ENCODE measurements at places on chromosomes 7 and 10.

DNA sequence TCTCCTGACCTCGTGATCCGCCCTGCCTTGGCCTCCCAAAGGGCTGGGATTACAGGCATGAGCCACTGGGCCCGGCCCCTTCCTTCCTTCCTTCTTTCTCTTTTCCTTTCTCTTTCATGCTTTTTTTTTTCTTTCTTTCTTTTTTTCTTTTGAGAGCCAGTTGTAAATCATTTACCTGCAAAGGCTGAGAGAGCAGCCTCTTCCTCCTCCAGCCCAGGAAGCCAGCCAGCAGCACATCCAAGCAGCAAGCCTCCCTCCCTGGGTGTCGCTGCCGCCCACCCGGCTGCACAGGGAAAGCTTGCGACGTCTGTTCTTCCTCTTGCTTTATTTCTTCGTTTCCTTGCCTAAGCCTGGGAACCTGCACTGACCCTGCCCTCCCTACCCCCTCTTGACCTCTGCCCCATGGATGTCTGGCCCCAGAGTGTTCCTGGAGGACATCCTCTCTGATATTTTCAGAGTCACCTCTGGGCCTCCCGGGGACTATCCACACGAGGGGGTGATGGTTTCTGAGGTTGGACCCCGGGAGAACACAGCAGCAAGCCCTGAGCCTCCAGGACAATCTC is 62.8 kb upstream of the MYL10 start:
- no peak for DNase-seq

DNA sequence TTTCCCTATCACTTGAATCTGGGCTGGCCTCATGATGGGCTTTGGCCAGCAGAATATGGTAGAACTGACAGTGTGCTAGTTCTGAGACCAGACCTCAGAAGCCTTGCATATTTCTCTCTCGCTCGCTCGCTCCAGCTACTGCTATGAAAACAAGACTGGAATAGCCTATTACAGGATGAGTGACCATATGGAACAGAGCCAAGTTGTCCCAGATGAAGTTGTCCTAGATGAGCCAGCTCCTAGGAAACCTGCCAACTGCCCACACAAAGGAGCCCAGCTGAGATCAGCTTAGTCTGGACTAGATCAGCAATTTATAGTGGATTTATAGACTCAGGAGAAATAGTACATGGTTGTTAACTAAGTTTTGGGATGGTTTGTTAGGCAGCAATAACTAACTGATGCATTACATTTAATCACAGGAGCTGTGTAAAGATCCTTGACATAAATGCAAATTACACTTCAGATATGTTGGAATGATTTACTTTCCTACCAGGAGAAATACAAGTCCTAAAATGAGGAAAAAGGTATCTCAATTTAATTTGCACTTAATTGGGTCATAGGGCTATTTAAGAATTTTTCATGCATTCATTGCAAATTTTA is 6.8 kb upstream of the HECW1 start:
- peak; percentile 28 for DNase-seq

DNA sequence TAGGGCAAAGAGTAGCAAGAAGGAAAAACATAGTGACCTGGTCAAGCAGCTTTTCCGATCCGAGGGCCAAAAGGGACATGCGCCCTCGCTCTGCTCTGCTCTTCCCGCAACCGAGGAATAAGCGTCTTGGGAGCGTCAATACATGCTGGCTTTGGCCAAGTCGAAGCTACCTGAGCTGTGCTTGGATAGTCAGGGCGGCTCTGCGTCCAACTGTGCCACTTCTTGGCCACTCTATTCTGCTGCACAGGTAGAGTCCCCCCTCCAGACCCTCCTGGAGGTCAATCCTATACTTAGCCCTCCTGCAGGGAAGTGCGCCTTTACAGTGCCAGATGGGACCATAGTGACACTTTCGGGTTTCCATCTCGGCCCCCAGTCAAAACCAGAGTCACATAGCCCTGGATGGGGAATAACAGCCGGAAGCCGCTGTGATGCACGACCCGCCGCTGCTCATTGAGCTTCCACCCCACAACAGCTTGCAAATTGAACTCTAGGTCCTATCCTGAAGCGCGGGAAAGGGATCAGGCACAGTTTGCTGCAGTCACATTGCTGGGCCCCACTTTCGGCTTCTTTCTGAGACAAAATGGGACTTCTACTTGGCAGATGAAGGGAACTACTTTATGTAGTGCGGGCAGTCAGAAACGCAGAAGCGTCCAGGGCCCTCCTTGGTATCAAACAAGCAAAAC is 1.1 kb upstream of the HPSE2 start:
- DNase-seq: no peak

DNA sequence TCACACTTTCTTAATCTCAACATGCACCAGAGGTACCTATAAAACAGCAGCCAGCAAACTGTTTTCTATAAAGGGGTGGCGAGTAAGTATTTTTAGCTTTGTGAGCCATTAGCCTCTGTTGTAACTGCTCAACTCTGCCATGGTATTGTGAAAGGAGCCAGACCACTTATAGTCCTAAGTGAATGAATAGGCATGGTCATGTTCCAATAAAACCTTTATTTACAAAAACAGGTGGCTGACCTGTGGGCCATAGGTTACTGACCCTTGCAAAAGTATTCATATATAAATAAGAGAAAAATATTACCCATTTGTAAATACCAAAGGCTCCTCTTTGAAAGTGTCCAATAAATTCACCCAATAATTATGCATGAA is 50.3 kb downstream of the ICA1 start:
- no peak for DNase-seq

DNA sequence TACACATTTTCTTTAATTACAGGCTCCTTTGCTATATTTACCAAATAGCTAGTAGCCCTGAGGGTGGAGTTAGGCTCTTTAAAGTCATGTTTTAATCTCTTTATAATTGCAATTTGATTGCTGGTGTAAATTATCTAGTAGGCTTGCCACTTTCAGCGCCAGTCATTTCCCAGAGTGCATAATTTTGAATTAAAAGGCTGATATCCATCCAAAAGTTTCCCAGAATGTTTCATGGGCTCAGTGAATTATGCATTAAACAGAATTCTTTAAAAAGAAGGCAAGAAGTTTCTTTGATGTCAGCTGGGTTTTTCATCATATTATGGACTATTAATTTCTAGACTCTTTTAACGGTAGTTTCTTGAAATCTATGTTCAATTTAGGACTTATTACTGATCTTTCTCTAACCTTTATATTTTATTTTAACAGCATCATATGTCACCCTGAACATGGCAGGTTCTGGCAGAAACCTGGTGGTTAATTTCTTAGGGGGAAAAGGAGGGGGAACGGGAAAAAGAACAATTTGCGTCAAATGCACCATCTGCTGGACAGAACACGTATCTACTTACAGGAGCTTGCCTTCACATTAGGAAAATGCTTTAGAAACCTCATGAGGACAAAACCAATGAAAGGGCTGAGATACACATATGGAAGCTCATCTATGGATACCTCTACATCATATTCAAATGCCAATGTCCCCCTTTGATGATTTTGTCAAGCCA is 171.1 kb downstream of the GRM3 start:
- peak; percentile 59 for DNase-seq

- DNase-seq: no peak
These were observed 136.1 kb upstream of the LYZL2 start for GRCh38 chr10:30765616-30766015.

GRCh38 chr7:51785876-51786275 is 469.3 kb upstream of the COBL start:
- DNase-seq: no peak

Measured in astrocyte of the hippocampus (primary cell).